Left colon (tissue), 2 donors: ENCODE measurements at places on chromosomes 13 and 19. TPM values are rescaled to one million over a fixed set of nuclear protein-coding genes. Genes with fewer than 3 reads are reported as not detected.

- DNase-seq = no peak
Observed at GRCh38 chr19:38351865-38352395, 16.3 kb downstream of the CATSPERG start.

DNA sequence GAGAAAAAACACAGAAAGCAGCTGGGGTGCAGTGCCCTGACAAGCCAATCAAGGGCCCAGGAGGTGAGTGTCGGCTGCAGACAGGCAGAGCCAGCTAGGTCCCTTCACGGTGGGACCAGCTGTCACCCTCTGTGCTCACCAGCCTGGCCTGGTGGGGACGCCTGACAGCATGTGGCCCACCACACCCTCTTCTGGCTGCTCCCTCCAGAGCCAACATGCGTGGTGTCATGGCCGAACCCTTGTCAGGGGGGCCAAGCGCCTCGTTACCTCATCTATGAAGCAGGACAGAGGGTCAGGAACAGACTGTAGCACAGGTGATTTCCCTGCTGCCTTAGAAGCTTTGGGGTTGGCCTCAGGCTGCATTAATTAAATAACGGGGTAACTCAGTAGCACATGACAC lies 40.0 kb upstream of the ISYNA1 start:
- DNase-seq = no peak

GRCh38 chr13:97911311-97912138 lies 42.0 kb upstream of the IPO5 start:
- no peak for DNase-seq

The ZNF723 gene
- total RNA-seq = not detected
